Jurkat, Clone E6-1 (cell line): ENCODE measurements at places on chromosomes 12 and 14.

GRCh38 chr14:105363847-105364708 lies 34.3 kb upstream of the TEX22 start:
- peak; percentile 32 for DNase-seq

DNA sequence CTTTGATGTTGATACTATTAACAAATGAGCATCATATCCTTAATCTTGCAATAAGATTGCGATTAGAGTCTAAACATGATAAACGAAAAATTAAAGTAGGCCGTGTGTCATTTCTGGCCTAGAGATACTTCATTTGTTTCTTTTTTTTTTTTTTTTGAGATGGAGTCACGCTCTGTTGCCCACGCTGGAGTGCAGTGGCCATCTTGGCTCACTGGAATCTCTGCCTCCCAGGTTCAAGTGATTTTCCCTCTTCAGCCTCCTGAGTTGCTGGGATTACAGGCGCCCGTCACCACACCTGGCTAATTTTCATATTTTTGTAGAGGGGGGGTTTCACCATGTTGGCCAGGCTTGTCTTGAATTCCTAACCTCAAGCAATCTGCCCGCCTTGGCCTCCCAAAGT lies 446.9 kb downstream of the PCNX1 start:
- DNase-seq = no peak

DNA sequence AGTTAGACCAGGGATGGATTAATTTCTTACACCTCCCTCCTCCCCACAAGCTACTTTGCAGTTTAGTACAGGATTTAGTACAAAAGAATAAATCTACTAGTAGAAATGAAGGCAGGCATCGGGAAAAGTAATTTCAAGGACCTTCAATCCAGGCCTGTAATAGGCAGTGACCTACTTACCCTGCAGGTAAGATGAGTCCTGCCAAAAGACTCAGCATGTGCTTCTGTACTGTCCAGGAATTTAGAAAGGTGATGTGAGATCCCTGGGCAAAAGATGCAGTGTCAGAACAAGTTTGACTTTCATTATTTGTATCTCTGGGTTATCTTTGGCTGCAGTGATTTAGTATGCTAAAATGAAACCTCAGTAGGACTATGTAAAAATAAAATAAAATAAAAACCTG lies 403.0 kb downstream of the NOVA1 start:
- DNase-seq = no peak

GRCh38 chr12:72406111-72406510 lies 133.9 kb downstream of the TRHDE start:
- DNase-seq = no peak

DNA sequence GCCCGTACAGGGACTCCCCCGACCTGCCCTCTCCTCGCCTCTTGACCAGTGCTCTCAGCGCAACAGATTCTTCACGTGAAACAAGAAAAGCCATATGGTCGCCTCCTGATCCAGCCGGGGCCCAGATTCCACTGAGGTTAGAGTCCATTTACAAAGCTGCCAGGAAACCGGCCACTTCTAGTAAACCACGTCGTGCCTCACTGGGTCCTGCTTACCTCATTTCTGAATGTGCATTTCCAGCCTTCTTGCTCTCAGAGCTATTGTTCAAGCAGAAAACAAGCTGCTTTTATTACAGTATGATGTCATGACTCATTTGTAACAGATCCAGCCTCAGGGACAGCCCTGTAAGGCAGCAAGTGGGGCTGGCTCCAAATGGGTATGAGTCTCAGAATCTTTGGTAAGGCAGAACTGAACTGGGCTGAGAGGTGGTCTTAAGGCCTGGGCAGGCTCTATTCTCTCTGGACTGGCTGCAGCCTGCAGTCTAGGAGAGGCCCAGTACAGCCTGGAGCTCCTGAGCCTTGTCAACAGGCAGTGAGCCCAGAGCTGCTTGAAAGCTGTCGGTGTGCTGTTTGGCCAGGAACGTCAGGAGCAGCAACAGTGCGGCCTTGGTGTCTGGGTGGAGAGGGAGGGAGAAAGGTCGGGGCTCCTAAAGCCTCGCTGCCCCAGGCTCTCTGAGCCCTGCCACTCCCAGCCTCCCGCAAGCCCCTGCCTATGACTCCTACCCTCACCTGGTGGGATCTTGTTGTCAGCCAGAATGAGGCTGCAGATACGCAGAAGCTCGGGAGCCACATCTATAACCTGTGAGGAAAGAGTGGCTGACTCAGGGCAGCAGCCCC lies 8.3 kb downstream of the REC8 start:
- DNase-seq = no peak

DNA sequence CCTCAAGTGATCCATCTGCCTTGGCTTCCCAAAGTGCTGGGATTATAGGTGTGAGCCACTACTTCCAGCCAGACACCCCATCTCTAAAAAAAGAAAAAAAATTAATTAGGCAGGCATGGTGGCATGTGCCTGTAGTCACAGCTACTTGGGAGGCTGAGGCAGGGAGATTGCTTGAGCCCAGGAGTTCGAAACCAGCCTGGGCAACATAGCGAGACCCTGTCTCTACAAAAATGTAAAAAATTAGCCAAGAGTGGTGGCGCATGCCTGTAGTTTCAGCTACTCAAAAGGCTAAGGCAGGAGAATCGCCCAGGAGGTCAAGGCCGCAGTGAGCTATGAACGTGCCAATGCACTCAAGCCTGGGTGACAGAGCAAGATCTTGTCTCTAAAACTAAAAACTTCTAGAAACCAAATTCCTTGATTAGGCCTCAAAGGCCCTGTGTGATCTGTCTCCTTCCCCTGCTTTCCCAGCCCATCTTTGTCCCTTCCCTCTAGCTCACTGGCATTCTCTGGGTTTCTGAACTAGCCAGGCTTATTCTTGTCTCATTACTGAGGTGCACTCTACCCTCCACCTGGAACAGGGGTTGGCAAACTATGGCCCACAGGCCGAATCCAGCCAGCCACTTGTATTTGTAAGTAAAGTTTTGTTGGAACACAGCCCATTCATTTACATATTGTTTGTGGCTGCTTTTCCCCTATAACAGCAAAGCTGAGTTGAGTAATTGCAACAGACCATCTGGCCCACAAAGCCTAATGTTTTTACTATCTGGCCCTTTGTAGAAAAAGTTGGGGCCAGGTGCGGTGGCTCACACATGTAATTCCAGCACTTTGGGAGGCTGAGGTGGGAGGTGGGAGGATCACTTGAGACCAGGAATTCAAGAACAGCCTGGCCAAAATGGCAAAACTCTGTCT lies 17.2 kb upstream of the TPCN1 start:
- no peak for DNase-seq

DNA sequence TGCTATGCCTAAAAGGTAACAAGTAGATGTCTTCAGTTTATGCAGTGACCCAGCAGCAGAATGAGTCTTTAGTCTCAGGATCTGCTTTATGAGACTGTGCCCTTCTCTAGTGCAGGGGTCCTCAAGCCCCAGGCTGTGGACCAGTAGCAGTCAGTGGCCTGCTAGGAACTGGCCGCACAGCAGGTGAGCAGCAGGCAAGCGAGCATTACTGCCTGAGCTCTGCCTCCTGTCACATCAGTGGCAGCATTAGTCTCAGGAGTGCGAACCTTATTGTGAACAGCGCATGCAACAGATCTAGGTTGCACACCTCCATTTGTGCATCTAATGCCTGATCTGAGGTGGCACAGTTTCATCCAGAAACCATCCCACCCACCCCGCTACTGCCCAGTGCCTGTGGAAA lies 38.4 kb downstream of the LRP6 start:
- DNase-seq = no peak

- no peak for DNase-seq
Observed at GRCh38 chr12:65670775-65671174, 153.5 kb upstream of the HMGA2 start.

- peak; percentile 48 for DNase-seq
Observed at GRCh38 chr12:57983146-57983857, 41.9 kb downstream of the ATP23 start.

DNA sequence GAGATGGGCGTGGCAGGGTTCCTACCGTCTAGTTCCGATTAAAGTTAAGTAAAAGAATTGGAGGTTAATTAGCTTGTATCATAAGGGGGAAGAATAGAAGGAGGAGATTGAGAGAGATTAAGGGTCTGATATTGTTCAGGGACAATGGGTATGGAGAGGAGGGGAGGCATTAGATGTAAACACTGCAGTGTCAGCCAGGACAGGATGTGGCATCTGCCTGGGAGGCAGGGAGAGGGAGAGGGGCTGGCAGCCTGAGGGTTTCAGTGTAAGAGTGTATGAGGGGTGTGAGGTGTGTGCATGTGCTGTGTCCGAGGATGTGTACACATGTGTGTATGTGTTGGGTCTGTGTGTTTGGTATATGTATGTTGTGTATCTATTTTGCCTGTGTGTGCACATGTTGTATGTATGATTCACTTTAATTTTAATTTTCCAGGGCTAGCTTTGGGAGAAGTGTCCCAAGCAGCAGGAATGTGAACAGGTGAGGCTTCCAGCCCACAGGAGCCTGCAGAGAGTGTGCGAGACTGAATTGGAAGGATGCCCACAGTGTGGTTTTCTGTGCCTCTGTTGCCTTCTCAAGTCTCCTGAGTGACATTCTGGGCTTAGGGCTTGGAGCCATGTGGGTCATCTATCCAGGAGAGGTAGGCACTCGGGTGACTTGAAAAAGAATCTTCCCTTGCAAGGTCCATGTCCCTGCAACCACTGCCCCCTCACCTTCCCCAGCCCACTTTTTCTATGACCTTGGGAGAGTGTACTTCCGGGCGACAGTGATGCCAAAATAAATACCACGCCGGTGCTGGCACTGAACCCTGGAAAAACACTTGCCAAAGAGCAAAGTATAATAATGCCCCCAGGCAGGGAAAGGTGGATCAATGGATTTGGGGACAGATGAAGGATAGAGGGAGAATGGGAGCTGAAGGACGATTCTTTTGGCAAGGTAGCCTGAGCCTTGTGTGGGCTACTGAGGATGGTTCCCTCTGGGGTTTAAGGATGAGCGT lies 36.8 kb upstream of the DCD start:
- DNase-seq = no peak

DNA sequence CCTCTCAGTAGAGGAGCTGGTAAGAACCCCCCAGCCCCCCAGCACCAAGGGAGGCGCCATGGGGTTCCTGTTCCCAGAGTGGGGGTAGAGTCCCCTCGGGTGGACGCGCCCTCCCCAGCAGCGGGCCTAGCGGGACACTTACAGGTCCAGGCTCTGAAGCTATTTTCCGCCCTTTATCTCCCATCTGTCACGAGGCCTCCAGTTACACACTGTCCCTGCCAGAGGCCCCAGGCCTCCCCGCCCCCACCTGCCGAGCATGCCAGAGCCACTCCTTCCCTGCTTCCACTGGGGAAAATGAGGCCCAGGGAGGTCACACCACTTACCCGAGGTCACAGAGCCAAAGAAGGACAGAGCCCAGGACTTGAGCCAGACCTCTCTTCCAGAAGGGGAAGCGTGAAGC lies 3.1 kb downstream of the C14orf180 start:
- no peak for DNase-seq
